Activated CD4-positive, alpha-beta T cell treated with anti-CD3 and anti-CD28 coated beads for 24 hours (primary cell): ENCODE measurements at places on chromosomes 4 and X.

GRCh38 chr4:6957148-6957520 lies 47.5 kb downstream of the TBC1D14 start:
- no peak for DNase-seq

DNA sequence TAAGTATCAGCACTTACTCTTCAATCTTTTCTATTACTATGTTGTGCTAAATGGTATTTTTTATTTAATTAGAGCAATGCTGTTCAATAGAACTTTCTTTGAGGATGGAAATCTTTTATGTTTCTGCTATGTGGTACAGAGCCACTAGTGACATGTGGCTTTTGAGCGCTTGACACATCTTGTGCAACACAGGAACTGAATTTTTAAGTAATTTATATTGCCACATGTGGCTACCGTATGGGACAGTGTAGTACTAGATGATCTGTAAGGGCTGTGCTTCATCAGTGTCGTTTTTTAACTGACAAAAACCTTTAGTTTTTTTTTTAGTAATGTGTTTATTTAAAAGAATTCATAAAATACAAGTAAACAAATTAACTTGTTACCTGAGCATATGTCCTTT lies 22.4 kb downstream of the HPRT1 start:
- DNase-seq, result no peak

GRCh38 chr4:80452768-80453167 lies 117.2 kb downstream of the CFAP299 start:
- no peak for DNase-seq

DNA sequence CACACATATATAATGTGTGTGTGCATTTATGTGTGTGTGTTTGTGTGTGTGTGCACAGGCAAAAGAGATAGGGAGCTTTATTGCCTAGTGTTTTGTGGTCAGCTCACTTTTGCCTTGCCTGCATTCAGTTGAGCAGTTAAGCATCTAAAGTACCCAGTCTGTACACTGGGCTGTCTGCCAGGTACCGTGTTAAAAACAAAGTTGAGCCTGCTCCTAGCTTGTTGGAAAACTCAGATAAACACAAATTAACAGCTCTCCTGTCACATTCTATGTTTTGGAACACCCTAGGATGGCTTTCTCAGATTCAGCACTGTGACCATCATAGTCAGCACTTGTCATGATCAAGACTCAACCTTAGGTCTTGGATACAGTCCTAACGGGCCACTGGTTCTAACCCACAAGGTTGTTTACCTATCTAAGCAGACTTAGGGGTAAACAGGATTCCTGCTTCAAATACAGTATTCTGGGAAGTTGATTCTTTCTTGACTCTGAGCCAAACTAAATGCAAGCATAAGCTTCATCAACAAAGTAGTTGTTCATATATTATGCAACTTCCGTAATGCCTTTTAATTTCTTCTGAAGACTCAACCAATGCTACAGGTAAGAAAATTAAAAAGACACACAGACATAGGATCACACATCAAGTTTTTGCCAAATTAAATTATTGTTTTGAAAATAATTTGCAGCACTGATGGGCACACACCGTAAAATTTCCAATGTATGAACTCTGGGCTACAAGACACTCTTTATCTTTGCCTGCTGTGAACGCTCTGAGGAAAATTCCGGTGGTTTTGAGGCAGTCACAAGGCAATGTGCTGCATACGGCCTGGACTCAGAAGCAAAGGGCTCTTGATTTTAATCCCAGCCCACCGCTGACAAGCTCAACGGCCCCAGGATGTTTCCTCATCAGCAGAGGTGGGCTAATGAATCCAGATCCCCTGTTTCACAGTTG lies 11.3 kb upstream of the CD99 start:
- no peak for DNase-seq

DNA sequence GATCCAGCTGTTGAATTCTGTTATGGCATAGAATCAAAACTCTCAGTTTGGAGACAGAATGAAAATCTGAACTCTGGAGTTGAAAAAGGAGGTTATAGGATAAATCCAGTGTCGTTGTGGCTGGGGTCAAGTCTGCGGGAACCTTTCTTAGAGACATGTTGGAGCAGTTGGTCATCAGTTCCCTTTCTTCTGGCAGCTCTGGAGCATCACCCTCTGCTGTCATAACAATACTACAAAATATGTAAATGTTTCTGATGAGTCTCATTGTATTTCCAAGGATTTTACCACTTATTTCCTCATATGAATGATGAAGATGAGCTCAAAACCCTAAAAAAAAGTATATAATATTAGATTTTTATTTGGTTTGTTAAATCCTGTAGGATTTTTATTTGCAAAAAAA lies 7.5 kb downstream of the TLR10 start:
- no peak for DNase-seq

- peak; percentile 7 for DNase-seq
Observed at GRCh38 chr4:88158038-88158488, 376 bp downstream of the ABCG2 start.

DNA sequence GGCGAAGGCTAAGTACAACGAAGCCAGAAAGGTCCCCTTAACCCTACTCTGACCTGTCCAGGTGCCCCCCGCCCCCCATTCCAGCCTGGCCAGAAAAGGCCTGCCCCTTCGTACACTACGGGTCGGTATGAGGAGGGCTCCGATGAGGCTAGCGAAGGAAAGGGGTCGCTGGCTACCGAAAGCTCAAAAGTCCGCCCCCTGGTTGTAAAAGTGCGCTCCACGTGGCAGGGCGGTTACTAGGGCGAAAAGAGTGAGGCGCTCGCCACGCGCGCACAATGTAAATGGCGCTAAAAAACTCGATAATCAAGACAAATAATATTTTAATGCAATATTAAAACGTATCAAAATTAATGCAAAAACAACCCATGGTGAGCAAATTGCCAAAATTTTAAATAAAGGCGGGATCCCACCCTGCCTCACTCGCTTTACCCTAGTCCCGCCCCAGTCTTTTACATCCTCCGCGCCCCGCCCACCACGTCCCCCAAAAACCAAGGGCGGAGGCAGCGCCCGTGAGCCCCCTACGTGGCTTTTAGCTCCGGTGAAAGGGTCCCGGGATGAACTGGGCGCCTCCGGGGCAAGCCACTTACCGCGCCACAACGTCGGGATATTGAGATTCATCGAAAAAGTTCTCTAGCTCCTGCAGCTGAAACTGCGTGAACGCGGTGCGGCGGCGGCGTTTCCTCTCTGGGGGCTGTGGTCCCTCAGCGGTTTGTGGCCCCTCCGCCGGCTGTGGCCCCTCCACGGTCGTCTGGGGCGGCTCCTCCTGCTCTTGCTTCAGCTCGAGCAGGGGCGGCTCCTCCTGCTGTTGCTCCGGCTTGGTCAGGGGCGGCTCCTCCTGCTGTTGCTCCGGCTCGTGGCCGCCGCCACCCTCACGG lies 929 bp downstream of the ESX1 start:
- DNase-seq, result no peak

- no peak for DNase-seq
Observed at GRCh38 chr4:88753658-88754571, 56.3 kb upstream of the NAP1L5 start.

DNA sequence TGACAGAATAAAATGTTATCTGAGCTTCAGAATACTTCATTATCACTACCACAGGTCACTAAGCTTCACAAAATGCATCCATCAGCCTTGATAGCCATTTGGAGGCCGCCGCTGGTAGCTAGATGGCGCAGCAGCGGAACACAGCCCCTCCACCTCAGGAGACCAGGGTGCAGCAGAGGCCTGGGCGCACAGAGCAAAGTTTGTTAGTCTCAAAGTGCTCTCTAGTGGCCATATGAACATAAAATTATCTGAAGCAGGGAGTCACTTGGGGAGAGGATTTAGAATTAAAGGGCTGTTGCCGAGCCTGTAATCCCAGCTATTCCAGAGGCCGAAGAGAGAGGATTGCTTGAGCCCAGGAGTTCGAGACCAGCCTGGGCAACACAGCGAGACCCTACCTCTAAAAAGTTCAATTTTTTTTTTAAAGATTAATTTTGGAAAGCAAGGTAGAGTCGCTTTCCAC lies 8.1 kb upstream of the DCTD start:
- DNase-seq, result peak; percentile 26

GRCh38 chrX:68669094-68669860 lies 21.8 kb downstream of the STARD8 start:
- no peak for DNase-seq

DNA sequence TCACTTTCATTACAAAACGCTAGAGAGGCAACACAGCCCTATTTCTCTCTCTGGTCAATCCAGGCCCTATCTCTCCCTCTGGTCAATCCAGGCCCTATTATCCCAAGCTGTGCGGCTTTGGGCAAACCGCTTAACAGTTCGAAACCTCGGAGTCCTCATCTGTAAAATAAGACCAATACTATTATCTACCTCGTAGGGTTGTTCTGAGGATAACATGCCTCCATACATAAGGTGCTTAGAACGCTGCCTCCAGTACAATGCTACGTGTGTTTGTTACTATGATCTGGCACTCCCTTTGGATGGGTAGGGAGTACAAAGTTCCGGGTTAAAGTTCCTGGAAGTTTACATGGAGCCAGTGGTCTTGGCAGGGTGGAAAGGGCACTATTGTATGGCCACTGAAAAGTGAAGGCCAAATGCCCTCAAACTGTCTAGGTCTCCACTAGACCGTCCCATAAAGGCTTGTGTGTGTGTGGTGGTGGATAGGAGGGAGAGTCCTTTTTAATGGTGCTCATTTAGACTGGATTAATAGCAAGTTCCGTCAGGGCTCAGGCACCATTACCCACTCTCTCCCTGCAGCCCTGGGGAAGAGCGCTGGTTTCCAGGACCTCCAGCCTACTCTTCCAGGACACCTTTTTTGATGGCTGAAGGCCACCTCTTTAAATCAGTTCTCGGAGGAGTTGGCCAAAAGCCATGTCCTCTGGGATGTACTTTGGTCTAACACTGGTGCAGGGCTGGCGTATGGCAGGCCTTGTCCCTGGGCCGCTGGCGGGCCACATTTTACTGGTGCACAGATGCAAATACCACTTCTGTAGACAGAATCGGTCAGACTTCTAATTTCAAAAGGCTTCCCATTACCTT lies 75.6 kb upstream of the BCOR start:
- no peak for DNase-seq

DNA sequence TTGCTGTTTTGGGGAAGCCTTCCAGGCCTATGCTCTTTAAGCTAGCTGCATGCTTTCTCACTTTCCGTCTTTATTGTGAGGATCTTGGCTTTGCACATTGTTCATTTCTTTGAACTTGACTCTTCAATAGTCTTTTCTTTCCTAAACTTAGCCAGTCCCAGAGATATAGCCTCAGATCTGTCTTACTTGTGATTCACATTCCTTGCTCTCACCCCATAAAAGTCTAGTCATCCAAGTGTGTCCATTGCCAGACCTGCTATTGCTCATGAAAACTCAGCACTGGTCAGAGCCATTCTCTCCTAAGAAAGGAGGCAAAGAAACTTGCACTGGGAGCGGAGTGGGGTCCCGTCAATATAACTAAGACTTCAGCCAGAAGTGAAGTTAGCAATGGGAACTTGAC lies 275.0 kb upstream of the CTSO start:
- no peak for DNase-seq

GRCh38 chr4:123786163-123786915 lies 389.7 kb downstream of the SPRY1 start:
- no peak for DNase-seq

DNA sequence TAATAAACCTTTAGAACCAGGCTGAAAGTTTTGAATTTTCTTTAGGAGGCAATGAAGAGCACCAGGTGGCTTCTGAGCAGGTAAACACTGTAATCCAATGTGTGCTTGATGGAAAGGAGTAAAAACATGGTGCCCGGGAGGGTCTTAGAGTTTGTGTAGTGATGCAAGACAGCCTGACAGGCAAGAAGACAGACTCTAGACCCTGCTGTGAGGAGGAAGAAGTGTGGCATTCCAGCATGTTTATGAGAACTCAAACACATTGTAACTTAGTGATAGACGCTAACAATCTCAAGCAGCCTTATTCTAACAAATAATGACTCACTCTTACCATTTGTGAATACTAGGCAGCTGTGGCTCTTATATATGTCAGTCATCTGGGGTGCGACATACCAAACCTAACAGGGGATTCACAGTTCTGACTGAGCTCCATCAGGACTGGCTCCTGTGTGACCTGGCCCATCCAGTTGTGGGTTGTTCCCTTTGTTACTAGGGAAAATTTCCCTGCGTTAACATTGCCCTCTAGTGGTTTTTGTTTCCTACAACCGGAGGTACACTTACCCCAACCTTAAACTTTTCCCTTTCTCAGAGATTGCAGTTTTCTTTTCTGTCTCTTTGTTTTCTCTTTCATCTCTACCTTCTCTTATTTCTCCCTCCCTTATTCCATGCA lies 53.8 kb downstream of the VSIG4 start:
- peak; percentile 6 for DNase-seq

GRCh38 chr4:57074744-57075143 lies 35.4 kb downstream of the IGFBP7 start:
- DNase-seq, result no peak

DNA sequence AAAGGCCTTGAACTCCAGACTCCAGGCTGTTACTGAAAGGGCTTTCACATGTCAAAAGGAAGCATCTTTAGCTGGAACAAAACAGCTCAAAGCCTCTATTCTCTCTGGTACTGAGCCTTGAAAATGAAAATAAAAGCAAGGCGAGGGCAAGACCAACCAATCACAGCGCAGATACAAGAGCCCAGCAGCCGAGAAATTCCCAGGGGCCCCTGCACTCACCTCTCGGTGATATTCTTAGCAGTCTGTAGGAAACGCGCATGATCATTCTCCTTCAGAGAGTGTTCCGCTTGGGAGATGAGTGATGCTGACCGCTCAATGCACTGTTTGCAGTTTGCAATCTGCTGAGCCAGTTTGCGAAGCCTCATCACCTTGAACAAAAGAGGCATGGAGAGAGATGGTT lies 138.1 kb downstream of the MID1 start:
- no peak for DNase-seq

DNA sequence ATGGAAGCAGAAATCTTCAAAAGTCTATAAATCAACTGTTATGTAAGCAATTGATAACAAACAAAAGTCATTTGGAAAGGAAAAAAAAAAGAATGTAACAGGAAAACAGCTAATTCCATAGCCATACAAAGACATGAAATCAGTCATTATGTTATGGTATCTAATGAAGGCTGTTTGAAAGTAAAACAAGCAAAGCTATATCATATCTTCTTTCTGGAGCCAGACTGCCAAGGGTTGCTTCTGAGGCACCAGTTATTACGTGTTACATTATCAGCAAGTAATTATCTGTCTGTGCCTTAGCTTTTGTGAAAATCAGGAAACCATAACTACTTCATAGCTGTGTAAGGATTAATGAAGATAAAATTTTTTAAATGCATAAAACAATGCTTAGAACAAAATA lies 480.2 kb downstream of the FAT4 start:
- DNase-seq, result no peak

DNA sequence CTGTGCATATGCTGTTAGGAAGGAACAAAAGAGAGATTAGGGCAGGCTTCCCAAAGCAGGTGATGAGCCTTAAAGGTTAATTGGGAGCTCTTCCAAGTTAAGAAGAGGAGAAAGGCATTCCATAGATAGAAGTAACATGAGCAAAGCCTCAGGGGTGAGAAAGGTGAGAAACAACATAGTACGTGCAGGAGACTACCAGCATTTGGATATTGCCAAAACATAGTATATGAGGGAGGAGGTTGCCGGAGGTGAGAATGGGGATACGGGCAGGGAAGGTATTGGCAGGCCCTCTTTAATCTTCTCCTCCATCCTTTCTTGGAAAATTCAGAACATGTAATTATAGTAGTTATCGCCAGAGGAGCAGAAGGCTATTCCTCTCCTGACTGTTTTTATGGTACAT lies 96.1 kb upstream of the MBNL3 start:
- no peak for DNase-seq
